ENCODE measurements at places on chromosomes 5 and 9. TPM values are rescaled to one million over a fixed set of nuclear protein-coding genes. Genes with fewer than 3 reads are reported as not detected.

GFPT2 gene
- 189 TPM for total RNA-seq

WDR38 gene
- total RNA-seq, result not detected

SPINK4 gene
- total RNA-seq, result not detected

PCDHA7 gene
- total RNA-seq, result 0.19 TPM

CD72 gene
- 1.4 TPM for total RNA-seq

FOXI1 gene
- total RNA-seq, result not detected

GFI1B gene
- total RNA-seq, result 0.06 TPM

ADAMTS6 gene
- total RNA-seq, result 28.7 TPM

SOHLH1 gene
- not detected for total RNA-seq

SLC6A7 gene
- total RNA-seq, result not detected

CCDC152 gene
- total RNA-seq, result under 0.01 TPM

CYLC2 gene
- total RNA-seq, result not detected

DAB2 gene
- total RNA-seq, result 25.0 TPM
